OCI-LY7 (cell line): ENCODE measurements at places on chromosomes 1 and 21. TPM values are rescaled to one million over a fixed set of nuclear protein-coding genes. Genes with fewer than 3 reads are reported as not detected.

The TINAGL1 gene
- total RNA-seq, result 0.17 TPM in 1 of 2 replicates, not detected in the other

DNA sequence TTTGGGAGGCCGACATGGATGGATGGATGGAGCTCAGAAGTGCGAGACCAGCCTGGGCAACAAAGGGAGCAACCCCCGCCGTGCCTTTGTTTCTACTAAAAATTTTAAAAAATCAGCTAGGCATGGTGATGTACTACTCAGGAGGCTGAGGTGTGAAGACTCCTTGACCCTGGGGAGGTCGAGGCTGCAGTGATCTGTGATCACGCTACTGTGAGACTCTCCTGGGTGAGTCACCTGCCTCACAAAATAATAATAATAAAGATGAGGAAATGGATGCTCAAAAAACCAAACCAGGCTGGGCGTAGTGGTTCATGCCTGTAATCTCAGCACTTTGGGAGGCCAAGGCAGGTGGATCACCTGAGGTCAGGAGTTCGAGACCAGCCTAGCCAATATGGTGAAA is 19.2 kb downstream of the DSTYK start:
- DNase-seq, result no peak

The DISP3 gene
- 0.37 and 0.97 TPM in 2 replicates for total RNA-seq

DNA sequence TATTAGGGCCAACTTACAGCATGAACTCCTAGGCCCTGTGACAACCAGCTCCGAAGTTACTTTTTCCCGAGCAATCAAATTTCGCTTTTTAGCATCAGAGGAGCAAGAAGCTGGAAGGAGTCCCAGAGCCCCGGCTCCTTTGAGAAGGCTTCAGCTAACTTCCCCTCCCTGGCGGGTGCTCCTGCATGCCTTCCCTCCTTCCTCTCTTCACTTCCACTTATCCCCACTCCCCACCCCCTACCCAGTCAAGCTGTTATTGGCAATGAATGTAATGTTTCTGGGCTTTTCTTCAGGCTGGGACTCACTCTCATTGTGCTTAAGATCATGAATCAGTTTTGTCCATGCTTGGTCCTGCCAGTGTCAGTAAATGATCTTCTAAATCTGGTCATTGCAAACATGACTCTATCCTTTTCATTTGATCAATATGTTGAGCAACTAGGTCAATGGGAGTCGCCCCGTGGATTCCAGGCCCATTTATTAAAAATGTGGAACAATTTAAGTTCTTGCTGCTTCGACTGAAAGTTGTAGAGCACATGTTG is 94.5 kb upstream of the TSPAN2 start:
- DNase-seq, result no peak

GRCh38 chr1:25126562-25126961 is 105.7 kb downstream of the SYF2 start:
- DNase-seq, result no peak

- no peak for DNase-seq
Measured at GRCh38 chr1:199698222-199698621, 329.3 kb upstream of the NR5A2 start.

- DNase-seq, result peak; percentile 20
Measured at GRCh38 chr1:153770797-153771196, 4.4 kb upstream of the SLC27A3 start.

DNA sequence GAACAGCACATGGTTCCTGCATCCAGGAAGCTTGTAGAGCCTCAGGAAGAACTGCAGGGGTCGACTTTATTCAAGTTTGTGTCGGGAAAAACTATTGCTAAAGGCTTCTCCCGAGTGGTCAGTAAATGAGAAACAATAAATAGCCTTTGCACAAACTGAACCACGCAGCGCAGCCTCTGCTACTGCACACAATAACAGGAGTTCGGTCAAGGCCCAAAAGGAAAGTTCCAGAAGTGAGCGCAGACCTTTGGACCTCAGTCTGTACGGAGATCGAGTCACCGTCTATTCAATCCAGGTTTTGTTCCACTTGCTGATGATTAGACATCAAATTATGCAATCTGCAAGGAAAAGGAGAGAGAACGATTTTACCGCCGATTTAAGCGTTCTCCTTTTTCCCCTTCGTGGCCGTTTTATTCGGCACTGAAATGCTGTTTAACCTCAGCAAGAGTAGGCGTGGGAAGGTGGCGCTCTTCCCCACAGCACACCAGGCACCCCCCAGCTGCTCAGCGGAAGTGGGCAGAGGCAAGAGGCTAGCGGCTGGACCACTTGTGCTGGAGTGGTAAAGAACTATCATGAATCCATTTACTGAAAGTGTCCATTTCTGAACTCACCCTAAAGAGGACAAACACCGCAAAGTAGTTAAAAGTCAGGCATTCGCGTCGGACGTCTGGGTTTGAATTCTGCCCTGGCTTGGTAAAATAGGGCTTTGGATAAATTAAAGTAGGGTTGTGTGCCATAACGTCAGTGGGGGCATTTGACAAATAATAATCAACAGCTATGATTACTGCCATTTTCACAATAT is 6.1 kb upstream of the LHX8 start:
- DNase-seq, result no peak

DNA sequence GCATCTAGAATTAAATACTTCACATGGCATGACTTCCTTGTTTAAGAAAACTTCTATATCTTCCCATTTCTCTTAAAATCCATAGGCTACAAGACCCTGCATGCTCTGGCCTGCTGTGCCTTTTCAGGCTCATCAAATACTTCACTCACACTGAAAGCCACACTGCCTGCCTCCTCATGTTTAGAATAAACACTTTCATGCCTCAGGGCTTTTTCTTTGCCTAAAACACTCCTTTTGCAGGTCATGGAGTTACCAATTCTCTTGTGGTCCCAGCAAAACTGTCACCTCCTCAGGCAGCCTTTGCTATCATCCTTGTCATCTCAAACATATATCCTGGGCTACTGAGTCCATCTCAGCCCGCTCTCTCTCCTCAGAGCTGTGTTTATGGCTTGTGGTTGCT is 5.5 kb downstream of the SGIP1 start:
- DNase-seq, result no peak

GRCh38 chr1:41492341-41492848 is 7.9 kb upstream of the EDN2 start:
- peak; percentile 41 for DNase-seq

The CCDC27 gene
- not detected in 2 replicates for total RNA-seq

The TNFRSF4 gene
- total RNA-seq, result 1.1 and 1.4 TPM in 2 replicates

- DNase-seq, result no peak
Measured at GRCh38 chr1:168821434-168821833, 92.4 kb upstream of the DPT start.

The TRPM2 gene
- total RNA-seq, result 3.8 and 7.1 TPM in 2 replicates

The RGS8 gene
- total RNA-seq, result 0.31 and 1.2 TPM in 2 replicates

DNA sequence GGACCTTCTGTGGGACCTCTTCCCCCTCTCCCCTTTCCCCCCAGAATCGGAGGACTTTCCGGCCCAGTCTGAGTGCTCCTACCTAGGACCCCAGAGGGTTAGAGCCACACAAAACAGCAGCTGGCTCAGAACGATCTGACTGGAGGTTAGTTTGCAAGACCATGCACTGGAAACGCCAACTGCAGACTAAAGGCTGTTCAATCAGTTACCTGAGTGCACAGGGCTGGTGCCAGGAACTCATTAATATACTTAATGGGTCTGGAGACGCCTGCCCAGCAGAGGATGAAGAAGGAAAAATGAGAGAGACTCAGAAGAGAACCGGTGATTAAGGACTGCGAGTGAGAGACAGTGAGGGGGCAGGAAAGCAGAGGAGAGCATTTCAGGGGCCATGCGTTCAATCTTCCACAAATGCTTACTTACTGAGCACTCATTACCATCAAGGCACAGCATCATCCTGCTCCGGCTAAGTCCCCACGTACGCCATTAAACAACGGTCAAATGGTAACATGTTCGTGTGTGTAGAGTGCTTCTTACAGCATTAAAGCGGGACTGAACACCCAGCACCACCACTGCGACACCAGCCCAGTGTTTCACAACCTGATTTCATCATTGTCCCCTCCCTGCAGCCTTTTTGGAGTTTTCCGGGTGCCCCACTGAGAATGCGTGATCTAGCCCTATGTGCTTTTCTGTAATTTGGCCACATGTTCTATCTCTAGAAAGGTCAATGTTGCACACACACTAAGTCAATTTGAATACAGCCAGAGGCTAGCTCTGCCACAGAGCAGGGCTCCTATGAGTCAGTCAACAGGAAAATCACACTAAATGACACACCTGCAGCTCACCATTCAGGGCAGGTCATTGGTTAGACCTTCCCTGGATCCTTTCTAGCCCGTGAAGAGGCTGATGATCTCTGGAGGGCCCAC is 7.6 kb downstream of the ENO1 start:
- no peak for DNase-seq

The SLC45A3 gene
- total RNA-seq, result 5.3 and 5.9 TPM in 2 replicates

- DNase-seq, result no peak
Measured at GRCh38 chr21:44990921-44991320, 51.1 kb downstream of the SLX9 start.

DNA sequence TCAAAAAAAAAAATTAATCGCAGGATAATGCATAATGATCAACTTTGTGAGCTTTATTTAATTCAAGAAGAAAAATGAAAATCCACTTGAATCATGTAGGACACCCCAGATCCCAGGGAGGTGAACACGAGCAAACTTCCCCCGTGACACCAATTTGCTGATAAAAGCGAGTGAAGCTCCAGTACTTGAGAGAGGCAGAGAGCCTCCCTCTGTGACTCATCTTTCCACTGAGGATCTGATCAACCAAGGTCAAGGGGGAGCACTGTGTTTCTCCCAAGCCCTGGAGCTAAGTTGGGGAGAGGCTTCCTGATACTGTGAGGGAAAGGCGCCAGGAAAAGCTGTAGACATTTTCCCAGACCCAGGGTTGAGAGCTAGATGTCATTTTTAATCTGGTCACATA is 160.9 kb downstream of the SLC44A5 start:
- no peak for DNase-seq

GRCh38 chr1:221839321-221839720 is 97.4 kb upstream of the DUSP10 start:
- DNase-seq, result no peak

The ZFP69B gene
- 26.8 and 28.3 TPM in 2 replicates for total RNA-seq

DNA sequence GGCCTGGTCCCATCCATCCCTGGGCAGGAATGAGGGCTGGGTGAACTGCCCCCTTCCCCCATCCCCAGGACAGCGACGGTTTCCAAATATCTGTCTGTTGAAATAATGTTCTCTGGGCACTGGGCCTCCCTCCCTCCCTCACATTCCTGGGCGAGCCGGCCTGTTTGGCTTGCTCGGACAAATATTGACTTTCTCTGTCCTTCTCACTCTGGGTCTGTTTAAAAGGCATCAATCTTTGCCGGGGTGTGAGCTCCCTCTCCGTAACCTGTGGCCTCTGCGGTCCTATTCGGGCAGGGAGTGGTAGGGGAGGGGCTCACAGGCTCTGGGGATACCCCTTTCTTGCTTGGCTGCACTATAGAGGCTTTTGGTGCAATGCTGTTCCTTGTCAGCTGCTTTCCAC is 40.2 kb downstream of the FOXD2 start:
- DNase-seq, result no peak

DNA sequence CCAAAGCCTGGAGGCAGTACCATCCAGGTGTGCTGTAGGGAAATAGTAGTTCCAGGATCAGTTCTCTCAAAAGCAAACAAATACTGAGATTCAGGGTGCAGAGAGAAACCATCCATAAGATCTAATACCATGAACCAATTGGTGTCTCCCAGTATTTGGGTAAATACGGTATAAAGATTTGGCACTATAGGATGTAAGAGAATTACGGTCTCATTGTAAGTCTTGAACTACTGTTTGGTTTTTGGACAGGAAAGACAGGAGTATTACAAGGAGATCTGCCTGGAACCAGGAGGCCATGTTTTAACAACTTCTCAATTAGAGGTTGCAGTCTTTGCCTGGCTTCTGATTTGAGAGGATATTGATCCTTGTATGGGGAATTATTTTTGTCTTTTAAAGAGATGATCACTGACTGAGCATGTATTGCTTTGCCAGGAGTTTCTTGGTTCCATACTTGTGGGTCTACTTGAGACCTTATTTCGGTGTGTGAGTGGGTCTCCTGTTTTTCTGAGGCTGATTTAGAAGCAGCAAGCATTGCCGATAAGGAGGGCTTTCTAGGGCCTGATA is 10.2 kb downstream of the AADACL4 start:
- no peak for DNase-seq

DNA sequence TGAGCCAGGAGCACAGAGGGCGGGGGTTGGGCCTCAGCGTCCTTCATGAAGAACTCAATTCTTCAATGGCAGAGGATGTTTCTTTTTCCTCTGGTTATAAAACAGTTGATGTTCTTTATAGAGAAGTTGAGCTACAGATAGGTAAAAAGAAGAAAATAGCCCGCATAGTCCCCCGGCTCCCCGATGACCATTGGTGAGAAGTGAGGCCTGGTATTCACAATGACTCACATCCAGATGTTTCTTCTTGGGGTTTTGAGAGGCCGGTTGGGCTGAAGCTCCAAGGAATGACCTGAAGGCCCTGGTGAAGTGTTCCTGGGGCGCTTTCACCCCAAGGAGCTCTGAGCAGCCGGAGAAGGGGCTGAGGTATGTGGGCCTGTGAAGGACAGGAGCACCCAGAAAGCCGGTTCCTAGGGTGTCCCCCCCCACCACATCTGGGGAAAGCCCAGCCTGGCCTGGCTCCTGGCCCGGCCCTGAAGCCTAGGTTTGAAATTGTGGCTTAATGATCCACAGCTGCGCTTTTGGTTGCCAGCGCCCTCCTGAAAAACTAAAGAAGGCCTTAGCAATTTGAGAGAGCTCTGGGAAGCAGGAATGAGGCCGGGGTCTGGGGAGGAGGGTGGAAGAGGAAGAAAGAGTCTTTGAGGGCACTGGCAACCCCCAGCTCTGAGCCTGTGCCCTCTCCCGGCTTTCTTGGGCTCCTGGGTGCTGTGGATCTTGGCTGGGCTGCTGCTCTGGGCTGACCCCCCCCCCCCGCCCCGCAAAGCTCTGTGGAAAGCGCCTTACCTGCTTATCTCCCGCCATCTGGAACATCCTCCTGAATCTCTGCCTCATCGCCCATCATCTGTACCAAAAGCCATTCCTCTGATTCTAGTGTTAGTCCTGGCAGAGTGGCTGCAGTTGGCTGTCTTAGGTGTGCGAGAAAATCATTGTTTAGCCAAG is 444.7 kb downstream of the CAMTA1 start:
- DNase-seq, result no peak
